Umbilical cord (tissue), 2 donors: ENCODE measurements at places on chromosomes 3 and 15.

DNA sequence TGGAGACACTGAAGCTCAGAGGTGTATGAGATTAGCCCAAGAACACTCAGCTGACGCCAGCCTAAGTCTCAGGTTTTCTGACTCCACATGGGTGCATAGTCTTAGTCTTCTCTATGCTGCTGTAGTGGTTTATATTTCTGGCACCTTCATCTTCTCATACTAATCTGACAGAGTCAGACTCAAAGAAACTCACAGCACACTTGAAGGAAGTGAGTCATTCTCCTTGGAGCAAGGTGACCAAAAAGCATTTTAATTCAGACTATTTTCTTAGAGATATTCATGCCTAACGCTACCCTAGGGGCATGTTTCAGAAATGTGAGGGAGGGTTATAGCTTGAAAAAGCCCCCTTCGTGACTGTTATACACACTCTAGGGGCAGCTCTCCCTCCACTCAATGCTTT, 775.3 kb upstream of the ARPP21 start:
- no peak for DNase-seq

DNA sequence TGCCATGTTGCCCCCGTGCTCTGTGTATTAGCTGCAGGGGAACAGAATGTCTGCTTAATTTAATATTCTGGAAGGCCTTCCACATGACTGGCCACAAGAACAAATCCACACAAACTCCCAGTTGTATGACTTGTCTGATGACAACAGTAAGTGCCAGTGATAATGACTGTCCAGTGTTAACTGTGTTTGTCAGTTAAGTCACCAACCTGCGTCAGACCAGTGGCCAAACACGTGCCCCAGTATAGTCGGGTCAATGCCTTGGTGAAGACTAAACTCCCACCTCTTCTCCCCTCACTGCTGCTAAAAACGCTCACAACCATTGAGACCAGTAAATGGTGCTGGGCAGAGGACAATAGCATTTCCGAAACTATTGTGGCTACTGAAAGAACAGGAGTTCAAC, 9.8 kb upstream of the ATP13A5 start:
- no peak for DNase-seq

GRCh38 chr3:115710799-115711198, 87.5 kb downstream of the GAP43 start:
- DNase-seq, result peak; percentile 80

DNA sequence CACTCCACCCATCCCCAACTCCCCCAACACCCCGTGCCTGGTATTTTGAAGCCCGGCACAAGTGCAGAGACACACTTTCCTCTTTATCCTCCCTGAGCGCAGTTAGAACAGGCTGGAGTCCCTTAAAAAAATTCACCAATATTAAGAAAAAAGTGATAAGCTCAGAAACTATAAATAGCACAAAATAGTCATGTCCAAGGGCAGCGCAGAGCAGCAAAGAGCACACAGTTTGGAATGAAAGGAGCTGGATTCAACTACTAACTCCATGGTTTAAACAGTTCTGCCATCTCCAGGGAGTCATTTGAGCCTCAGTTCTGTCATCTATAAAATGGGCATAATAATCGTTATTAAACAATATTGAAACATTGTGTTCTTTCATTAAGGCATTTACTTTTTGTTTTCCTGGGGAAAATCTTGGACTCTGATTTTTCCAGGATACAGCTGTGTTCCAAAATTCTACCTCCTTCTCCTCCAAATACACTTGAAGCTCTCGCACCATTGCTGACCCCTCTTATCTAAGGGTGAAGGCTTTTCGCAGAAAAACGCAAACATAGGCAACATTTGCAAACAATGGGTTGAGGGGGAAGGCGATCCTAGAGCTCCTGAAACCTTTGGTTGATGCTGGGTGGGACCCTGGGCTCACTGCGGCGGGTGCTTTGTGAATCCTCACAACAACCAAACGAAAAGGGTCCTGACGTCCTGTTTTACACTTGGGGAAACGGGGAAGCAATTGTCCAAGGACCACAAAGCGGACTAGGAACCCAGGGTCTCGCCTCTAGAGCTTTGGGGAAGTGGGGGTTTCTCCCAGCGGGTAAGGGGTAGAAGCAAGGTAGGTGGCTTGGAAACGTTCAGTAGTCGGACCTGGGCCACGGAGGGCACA, 41.8 kb downstream of the EPHB3 start:
- DNase-seq, result no peak

DNA sequence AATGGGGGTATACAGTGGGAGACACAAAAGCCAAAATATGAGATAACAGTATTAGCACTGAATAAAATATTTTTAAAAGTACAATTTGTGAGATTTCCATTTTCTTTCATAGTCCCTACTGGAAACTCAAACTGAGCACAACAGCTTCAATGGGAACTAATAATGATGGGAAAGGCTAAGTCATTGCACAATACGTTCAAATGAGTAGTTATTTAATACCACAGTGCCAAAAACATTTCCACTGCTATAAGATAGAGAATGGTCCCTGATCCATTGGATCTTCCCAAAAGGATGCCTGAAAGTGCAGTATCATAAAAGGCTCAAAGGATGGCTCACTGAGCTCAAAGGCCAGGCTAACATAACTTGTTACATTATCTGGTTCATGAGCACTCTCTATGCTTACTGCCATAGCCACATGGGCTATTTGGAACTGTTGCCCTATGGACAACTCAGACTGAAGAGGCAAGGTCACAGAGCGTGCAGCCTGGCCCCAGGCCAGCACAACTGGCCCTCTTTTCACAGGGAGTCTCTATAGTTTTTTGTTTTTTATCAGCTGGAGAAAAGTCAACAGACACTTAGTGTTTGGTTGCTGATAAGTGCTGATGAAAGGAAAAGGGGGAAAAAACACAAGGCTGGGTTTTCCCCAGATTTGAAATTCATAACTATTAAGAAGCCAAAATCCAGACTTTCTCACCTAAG, 54.1 kb upstream of the PPIB start:
- no peak for DNase-seq

DNA sequence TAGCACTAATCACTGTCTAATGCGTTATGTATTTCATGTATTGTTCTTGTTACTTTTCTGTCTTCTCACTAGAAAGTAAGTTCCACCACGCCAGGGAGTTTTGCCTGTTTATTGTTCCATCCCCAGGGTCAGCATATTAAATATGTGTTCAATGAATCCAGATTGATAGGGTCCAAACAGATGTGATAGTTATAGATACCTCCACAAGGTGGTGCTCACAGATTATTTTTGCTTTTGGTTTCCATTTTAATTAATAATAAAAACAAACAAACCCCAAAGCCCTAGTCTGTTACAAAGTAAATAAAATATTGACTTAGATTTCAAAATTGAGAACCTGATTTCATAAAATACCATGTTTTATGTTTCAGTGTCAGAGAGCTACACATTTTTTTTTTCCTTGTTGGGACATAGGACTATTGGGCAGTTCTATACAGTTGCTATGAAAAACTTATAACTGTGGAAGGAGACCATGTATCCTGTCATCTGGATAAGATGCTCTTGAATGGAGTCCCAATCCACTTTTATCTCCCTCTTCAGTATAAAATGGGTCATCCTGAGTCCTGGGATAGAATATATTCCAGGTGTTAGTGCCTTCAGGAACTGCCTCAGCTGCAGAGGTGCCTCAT, 12.4 kb downstream of the OTOL1 start:
- DNase-seq, result no peak

GRCh38 chr15:94930960-94931359, 699.6 kb downstream of the MCTP2 start:
- DNase-seq, result no peak

- DNase-seq, result no peak
Measured at GRCh38 chr3:111596328-111596727, 1.2 kb upstream of the ZBED2 start.

DNA sequence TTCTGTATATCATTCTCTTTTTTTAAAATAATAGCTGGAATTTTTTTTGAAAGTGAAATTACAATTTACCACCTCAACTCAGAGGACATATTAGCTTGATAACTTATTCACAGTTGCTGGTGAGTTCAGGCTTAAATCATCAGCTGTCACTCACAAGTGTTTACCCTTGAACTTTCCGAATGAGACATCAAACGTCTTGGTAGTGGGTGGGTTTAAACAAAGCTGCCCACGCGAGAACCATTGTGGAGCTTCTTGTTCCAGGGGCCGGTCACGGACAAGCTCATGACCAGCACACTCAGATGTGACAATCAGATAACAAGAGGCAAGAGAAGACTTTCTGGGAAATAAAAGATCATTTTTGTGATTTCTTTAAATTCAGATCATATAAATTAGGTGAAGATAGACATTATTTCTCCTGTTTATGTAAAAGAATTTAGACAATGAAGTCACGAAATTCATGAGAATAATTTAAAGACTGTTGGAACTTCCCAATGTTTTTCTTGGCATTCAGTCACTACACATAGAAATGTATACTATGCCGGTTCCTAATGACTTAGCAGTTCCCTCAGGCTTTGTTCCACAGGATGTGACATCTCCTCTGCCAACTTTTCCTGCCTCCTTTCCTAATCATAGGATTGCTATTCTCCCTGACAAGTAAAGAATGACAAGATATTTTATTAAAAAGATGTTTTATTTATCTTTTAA, 29.3 kb downstream of the BTD start:
- DNase-seq, result peak; percentile 62
